ENCODE measurements at places on chromosomes 2 and 18.

DNA sequence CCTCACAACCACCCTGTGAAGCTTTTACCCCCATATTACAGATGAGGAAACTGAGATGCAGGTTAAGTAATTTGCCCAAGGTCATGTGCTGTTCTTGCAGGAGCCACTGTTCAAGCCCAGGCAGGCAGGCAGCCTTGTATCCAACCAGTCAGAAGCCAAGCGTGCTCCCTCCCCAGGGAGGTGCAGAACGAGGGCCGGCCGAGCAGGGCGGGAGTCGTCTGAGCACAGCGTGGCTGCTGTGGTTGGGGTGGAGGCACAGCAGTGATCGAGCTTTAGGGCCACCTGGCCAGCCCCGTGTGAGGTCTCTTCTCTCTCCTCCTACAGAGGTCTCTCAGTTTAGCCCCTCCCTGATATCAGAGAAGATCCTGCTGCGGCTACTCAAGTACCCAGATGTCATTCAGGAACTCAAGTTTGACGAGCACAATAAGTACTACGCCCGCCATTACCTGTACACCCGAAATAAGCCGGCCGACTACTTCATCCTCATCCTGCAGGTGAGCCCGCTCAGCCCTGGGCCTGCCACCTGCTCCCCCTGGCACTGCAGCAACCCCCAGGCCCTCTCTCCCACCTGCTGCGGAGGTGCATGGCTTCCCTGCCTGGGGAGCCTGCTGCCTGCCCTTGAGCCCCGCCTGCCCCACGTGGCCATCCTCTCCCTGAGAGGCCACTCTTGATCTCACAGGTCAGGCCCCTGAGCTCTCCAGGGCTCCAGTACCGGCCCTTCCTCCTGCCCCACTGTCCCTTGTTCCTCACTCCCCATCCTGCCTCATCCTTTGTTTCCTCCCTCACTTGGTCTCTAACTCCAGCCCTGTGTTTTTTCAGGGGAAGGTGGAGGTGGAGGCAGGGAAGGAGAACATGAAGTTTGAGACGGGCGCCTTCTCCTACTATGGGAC, 17.1 kb upstream of the CNNM3 start:
- DNase-seq: no peak

DNA sequence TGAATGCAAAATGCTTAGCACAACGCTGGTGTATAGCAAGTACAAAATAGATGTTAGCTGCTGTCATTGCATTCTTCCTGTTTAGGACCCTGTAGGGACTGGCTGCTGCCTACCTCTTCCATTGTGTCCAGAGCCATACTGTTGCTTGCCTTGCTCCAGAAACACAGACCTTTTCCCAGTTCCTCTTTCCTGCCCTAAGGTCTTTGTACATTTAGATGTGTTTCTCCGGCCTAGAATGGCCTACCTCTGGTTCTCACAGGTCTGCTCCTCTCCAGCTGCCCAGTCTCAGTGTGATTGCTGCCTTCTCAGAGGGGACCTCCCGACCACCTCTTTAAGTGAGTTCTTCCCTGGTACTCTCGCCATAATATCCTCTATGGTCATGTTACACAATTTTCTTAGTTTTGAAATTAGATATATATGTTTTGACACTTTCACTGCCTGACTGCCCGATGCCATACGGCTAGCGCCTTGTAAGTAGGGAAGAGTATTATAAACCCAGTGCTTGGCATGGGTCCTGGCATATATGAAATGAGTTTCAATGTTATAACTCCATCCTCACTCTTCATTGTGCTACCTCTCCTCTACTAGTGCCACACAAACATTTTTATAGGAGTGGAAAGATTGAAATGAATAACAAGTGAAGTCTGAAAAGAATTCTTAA, 48.3 kb downstream of the RFTN2 start:
- DNase-seq: no peak

GRCh38 chr18:61502472-61502871, 169.2 kb downstream of the CDH20 start:
- peak; percentile 55 for DNase-seq

DNA sequence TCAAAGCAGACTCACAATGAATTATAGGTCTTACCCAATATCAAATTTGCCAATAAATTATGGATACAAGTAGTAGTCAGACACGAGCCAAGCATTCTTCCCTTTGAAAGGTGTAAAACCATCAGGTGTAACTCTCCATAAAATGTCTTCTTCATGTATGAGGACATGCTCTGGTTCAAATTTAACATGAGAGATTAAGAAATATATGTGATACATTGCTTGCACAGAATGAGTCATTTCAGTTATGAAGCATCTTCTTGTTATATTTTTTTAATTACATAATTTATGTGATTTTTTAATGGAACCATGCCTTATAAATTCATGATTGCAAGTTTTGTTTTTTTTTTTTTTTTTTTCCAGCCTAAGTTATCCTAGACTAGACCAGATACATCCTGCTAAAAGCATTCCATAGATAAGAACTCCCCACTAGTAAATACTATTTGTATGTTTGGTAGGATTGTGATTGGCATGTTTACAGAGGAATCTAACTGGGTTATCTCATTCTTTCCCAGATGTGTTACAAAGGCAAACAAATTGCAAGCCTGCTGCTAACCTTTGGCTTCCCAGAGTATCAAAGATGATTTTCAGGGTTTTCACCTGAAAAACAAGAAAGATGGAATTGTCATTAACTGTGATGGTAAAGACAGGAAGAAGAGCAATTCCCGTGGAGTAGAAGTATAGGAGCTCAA, 621.9 kb downstream of the XIRP2 start:
- no peak for DNase-seq

- no peak for DNase-seq
Observed at GRCh38 chr2:9753665-9754531, 89.4 kb upstream of the TAF1B start.

DNA sequence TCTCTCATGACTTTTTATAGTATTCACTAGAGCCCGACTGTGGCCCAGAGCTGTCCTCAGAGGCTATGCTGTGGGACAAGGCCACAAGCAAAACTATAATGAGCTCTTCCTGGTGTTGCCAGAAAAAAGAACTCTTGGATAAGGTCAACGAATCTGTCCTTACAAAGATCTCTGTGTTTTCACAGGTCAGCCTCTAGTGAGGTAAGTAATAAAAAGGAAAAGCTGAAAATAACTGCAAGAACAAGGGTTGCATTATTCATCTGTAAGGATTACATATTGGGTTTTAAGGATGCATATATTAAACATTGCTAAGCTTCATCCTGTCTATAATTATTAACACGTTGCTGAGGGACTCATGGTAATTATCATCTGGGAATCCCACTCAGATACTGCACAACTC, 62.8 kb upstream of the ATL2 start:
- DNase-seq: no peak

DNA sequence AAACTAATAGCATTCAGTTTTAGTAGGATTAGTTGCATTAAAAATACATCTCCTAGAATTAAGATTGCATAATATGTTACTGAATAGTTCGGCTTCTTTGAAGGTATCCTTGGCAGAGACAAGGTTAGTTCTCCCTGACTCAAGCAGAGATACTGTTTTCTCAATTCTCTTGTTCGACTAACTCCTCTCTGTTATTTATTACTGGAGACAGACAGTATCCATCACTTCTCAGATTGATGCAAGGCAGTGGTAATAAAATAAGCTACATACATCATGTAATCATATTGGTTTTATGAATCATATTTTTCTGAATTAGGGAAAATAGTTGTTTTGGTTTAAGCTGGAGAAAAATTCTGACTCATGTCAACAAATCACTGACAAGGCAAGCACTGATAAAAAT, 134.8 kb downstream of the SLC8A1 start:
- no peak for DNase-seq

- peak; percentile 89 for DNase-seq
Observed at GRCh38 chr2:226800941-226801784, 1.5 kb upstream of the IRS1 start.

GRCh38 chr2:134170294-134170693, 83.6 kb upstream of the MGAT5 start:
- DNase-seq: no peak

GRCh38 chr2:8118940-8119781, 562.7 kb upstream of the ID2 start:
- no peak for DNase-seq

DNA sequence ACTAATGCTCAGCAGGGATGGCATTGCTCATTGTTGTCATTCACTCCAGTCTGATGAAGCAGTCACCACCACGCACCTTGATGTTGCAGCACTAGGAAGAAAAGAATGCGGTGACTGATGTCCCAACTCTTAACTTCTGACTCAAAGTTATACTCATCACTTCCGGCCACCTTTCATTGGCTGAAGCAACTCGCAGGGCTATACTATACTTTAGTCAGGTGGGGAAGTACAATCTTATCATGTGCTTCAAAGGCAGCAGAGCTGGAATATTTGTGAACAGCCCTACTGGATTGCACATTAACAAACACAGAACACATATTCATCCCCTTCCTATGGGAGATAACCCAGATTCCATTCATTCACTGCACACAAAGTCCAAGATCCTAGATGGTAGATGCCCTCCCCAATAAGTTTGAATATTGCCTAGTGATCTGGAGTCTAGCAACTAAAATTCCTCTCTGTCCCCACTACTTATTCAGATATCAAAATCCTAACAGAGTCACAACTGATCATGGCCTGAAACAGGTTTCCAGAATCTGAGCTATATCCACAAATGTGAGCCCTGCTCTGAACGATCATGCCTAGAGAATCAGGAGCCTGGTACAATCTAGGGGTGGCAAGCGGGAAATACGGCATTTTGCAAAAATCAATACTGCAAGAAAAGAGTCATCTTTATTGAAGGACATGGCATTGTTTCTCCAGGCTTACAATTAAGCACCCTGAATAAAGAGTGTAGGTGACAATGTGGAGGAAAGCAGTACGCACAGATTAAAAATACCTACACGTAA, 3.4 kb upstream of the SPATS2L start:
- no peak for DNase-seq
